Right lobe of liver (tissue), 6 donors: ENCODE measurements at places on chromosomes 13 and 19.
A peak's percentile ranks its signal among the peaks of the same experiment; 100 is the strongest.

DNA sequence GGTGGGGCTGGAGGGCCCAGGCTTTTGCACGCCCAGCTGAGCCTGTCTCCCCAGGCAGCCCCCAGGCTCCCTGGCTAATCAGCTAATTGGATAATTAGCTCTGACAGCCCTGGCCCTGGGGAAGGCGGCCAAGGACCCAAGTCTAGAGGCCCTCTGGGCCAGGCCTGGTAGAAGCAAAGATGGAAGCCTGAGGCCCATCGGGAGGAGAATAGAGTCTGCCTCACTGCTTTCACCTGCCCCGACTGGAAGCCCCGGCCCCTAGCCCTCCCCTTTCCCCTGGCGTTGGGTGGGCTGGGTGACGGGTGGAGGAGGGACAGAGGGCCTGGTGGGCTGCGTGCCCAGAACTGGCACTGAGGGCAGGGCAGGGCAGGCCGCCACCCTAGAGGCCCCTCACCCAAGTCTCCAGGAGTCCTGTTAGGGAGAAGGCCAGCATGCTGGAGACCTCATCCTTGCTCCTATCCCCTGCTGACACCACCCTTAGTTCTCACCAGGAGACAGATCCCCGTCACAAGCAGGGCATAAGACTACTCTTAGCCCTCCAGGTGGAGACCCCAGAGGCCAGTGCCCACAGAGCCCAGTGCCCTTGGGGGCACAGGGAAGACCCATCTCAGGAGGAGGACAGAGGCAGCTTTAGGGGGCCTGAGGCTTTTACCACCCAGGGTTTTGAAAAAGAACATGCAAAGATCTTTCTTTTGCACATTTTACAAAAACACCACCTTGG, 12.0 kb downstream of the LYL1 start:
- no peak for DNase-seq

- DNase-seq, result no peak
Observed at GRCh38 chr19:42288881-42289555, 12.9 kb upstream of the PRR19 start.

GRCh38 chr19:40614622-40615411, 13.6 kb downstream of the LTBP4 start:
- DNase-seq, result peak; percentile 65

DNA sequence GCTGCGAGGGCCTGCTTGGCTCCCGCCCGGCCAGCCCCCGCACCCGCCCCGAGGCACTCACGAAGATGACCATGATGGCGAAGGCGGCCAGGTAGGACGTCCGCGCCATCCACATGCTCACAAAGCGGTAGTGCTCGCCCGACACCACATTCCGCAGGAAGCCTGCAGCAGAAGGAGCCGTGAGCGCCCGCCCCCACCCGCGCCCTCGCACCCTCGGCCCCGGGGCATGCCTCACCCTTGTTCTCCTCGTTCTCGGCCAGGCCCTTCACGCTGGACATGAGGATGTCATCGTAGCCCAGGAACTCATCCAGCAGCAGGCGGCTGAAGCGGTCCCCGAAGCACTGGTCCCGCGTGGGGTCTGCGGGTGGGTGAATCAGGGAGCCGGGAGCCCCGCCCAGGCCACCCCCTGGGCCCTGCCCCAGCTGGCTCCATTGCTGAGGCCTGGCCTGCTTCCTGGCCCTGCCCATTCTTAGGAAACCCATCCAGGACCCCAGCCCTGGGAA, 9.0 kb downstream of the TMEM259 start:
- peak; percentile 19 for DNase-seq

DNA sequence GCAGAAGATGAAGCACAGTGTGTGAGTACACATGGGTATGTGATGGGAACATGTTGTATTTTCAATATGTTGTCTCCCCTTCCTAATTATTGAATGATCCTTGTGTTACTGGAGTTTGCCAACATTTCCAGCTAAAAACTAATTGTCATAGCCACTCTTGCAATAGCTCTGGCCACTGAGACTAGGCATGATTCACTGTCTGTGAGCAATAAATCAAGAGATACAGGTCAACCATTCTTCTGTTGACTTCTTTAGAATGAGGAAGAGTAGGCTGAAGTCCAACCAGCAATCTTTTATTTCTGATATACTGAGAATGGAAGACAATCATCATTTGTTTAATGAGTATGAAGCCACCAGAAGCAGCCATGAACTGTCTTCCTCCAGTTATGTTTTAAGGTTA, 413.9 kb downstream of the SLITRK5 start:
- no peak for DNase-seq

- no peak for DNase-seq
Observed at GRCh38 chr19:56284746-56285145, 12.2 kb downstream of the EDDM13 start.

GRCh38 chr13:93577105-93577504, 350.5 kb downstream of the GPC6 start:
- no peak for DNase-seq

DNA sequence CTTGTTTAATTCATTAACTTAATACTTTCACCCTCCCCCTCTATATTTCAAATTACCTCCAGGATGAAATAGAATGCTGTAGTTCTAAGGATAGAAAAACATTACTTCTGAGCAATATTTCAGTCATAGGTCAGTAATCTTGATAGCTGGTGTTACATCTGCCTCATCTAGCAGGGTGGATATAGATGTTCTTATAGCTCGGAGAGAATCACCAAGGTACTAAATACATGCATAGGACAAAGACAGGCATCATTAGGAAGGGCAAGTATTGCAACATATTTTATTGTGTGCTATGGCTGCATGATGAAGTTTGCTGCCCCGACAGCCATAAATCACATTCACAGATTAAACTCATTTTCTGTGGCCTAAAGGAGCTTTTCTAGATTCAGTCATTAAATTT, 601.0 kb downstream of the FGF9 start:
- DNase-seq, result no peak

- peak; percentile 46 for DNase-seq
Observed at GRCh38 chr19:48490981-48491792, 20.4 kb downstream of the LMTK3 start.

DNA sequence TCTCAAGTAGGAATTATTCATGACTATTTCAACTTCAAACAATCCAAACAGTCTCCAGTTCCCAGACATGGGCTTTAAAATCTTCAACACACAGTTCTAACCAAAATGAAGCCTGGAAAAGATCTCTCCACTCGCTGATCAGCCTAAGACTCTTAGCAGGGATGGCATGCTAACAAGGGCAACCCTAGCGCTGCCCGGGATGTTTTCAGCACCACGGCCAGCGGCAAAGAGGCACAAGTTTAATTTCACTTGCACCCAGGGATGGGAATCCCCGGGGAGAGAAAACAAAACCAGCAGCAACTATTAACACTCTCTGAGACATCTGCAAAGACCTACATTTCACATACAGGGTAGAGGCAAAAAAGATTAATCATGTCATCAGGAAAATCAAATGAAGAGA, 43.0 kb downstream of the CACNA1A start:
- DNase-seq, result no peak

DNA sequence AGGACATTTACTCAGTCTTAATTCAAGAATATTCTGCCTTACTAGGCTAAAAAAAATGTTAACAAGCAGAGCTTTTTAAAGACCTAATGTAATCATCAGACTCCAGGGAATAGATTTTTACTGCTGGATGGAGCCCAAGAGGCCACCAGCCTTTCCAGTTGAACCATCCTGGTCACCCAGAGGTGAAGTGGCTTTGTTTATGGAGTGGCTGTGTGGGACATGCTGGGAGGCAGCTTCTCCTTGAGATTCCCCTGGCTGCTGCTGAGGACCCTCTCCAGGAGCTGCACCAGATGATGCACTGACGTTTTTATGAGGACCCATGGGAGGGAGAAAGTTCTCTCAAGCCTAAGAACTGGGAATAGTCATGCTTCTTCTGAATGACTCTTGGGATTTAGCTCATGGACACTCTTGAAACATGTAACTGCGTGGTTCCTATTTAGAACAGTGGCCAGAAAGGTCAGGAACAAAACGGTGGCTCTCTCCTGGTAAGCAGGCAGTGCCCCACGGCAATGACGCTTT, 205.9 kb upstream of the MIR17HG start:
- DNase-seq, result no peak

DNA sequence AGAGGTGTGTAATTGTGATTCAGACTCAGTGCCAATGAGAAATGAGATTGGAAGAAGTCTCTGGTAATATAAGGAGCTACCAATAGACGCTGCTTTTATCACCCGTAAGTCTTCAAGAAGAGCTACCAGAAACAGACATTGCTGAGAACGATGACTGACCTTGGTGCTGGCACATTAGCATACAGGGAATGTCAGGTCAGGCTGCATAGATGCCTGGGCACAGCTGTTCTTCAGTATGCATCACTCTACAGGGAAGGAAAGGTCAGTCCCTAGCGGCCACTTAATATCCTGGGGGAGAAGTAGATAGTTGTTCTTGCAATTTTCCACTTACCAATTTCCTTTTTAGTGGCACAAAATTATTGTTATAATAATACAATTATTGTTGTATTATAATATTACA, 380.4 kb downstream of the PCDH9 start:
- no peak for DNase-seq

- no peak for DNase-seq
Observed at GRCh38 chr19:27765912-27766725, 1446.8 kb downstream of the UQCRFS1 start.

DNA sequence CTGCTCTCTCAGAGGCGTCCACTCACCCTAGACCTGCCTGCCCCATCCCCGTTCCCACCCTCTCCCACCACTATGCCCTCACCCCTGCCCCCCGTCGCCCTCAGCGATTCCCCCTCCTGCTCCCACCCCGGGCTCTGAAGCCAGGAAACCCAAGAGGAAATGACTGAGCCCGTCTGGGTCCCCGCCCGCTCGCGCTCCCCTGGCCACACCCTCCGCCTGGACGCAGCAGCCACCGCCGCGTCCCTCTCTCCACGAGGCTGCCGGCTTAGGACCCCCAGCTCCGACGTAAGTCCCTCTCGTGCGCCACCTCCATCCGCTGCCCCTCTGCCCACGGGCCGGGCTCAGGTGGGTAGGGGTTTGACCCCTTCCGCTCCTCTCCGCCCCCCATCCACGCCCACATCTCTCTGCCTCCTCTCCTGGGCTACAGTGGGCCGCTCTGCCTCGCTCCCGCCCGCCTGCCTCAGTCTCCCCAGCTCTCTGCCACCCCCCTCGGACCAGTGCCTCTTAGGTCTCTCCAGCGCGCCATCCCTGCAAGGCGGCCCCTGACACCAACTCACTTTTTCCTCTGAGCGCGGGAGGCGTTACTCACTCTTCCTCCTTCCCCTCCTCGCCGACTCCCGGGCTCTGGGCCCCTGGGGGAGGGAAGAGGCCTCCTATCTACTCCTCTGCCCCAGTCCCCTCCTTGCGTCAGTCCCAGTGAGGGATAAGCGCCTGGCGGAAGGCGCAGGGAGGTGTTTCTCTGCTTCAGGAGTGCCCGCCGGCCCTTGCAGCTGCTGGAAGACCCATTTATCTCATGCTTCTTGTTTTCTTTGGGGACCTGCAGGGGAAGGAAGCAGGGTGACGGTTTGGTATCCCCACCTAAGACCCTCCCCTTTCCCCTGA, at the start of gene FXYD5:
TSS of gene FXYD5 (plus strand) at position 211 of the 882 bp plus-strand sequence. CDS start 816 bp downstream, outside the sequence.
- DNase-seq, result peak; percentile 75

DNA sequence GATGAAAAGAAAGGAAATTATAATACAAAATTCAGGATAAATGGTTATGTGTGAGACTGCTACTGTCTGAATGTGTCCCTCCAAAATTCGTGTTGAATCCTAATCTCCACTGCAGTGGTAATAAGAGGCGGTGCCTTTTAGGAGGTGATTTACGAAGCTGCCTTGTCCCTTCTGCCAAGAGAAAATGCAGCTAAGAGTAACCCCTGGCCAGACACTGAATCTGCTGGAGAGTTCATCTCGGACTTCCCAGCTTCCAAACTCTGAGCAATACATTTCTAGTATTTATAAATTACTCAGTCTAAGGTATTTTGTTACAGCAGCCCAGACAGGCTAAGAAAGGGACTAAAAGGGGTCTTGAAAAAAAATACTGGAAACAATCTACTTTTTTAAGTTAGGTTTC, 152.6 kb downstream of the KLF12 start:
- no peak for DNase-seq

DNA sequence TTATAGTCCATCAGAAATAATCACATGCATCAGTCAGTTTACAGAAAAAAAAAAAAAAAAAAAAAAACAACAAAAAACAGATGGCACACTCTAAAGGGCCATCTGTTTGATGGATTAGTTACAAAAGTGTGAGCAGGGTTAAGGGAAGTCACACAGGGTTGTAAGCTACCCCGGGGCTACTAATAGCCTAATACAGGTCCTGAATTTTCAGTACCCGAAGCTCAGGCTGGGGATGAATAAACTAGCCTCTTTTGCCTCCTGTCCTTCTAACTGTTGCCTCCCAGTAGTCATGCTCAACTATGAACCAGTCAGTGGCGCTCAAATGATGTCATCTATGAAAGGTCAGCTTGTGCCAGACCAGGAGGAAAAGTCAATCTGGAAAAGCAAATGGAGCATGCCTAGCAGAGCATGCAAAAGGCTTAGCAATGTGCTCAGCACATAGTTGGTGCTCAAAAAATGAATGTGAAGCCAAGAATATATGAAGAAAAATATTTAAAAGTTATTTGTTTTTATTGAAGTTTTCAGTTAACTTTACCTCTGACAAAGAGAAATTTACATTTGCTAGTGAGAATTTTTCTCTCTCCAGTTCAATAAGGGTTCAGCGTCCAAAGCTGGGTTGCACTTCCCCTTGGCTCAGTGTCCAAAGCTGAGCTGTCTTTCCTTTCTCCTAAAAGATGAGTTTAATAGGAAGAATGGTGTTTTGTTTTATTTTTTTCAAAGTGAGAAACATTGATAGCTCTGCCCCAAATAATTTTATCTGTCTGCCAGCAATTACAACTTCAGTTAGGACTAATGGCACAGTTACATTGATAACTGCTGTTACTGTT, 30.8 kb upstream of the LRCH1 start:
- DNase-seq, result no peak

GRCh38 chr13:30362869-30363268, 55.5 kb upstream of the KATNAL1 start:
- no peak for DNase-seq

DNA sequence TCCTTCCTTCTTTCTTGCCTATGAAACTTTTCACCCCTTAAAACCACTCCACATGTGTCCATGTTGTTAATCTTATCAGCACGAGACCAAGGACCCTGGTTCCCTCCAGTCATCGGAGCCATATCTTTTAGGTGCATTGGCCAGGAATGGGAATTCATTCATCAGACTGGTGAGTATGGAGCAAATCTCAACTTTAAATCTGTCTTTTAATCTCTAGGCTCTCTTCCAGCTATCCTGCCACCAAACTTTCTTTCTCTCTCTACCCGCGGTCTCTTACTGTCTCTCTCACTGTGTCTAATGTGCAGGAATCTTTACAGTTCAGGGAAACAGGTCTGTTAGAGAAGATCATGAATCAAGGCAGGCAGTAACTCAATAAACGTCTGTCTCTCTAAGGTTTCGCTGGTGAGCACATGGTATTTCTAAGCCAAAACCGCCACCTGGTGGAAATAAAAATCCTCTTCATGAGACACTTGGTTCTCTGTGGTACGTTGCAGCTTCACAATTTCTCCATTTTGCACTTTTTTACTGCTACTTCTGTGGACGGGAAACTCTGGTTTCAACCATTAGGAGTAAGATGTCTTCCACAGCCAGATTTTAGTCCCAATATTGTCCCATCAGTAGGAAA, 16.1 kb downstream of the LGALS16 start:
- no peak for DNase-seq
